ENCODE measurements at places on chromosomes 1 and 21. TPM values are rescaled to one million over a fixed set of nuclear protein-coding genes. Genes with fewer than 3 reads are reported as not detected.

DNA sequence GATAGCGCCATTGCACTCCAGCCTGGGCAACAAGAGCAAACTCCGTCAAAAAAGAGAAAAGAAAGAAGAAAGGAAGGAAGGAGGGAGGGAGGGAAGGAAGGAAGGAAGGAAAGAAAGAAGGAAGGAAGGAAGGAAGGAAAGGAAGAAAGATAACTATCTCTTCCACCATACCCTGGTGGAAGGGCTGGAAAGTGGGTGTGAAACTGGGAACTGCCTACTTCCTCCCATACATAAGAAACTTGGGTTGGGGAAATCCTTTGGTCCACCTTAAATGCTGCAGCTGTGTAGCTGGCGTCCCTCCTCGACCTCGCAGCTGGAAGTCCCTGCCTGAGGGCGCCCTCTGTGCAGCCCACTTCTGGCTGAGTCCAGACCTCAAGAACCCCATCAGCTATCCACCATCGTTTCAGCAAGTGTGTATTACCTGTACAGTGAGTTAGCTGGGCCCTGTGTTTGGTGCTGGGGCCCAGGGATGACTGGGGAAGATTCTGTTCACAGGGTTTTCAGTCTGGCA lies 4.6 kb upstream of the FAM167B start:
- no peak for DNase-seq
- H3K27me3 ChIP-seq = no peaks in the 10 kb centered on the region
- no peaks in the 10 kb centered on the region for H3K4me1 ChIP-seq

- no peaks in the 10 kb centered on the region for H3K36me3 ChIP-seq
- no peaks in the 10 kb centered on the region for H3K4me1 ChIP-seq
- H3K27me3 ChIP-seq = no peaks in the 10 kb centered on the region
- H3K4me3 ChIP-seq = no peak overlapping the region
Measured at GRCh38 chr1:81160696-81161095, 640.0 kb upstream of the ADGRL2 start.

GRCh38 chr21:32886339-32886738 lies 114.8 kb upstream of the PAXBP1 start:
- DNase-seq = no peak
- no peak overlapping the region for H3K4me3 ChIP-seq
- H3K4me1 ChIP-seq = no peaks in the 10 kb centered on the region
- H3K27me3 ChIP-seq = 0 out of 2 replicates have a peak, but pooled peaks cover 2% of the 10 kb centered on the region

DNA sequence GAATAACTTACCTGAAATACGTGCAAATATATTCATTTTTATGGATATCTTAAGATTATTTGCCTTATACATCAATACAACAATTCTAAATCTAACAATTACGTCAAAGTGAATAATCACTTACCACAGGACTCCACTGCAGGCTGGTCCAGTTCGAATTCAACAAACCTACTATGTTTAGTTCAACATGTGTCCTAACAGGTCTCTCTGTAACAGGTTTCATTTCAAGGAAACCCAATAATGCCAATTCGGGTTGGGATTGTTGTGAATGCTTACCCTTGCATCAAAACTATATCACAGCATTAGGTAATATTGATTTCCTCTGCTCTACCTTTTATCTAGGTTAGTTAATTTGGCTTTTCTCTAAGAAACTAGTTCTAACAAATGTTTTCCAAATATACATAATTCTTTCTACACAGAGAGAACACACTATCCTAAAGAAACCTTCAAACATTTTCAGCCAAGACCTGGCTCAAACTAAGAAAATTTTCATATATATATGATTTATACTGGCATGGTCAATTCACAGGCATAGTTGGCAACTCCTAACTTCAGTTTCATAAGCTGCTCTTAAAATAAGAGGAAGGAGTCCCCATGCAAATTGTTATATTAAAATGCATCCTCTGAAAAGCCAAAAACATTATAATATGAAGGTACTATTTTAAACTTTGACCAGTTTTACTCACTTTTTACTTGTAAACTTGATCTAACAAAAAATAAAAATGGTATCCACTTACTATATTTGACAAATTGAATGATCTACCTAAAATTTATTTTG lies 4.5 kb downstream of the IVNS1ABP start:
- H3K4me1 ChIP-seq = peaks cover 16% of the 10 kb centered on the region
- H3K27ac ChIP-seq = no peak overlapping the region
- no peak for DNase-seq
- H3K27me3 ChIP-seq = no peaks in the 10 kb centered on the region
- H3K4me3 ChIP-seq = no peak overlapping the region

The REN gene
- total RNA-seq = not detected

The PGLYRP4 gene
- not detected for total RNA-seq
